ENCODE measurements at places on chromosomes 11 and 22.

DNA sequence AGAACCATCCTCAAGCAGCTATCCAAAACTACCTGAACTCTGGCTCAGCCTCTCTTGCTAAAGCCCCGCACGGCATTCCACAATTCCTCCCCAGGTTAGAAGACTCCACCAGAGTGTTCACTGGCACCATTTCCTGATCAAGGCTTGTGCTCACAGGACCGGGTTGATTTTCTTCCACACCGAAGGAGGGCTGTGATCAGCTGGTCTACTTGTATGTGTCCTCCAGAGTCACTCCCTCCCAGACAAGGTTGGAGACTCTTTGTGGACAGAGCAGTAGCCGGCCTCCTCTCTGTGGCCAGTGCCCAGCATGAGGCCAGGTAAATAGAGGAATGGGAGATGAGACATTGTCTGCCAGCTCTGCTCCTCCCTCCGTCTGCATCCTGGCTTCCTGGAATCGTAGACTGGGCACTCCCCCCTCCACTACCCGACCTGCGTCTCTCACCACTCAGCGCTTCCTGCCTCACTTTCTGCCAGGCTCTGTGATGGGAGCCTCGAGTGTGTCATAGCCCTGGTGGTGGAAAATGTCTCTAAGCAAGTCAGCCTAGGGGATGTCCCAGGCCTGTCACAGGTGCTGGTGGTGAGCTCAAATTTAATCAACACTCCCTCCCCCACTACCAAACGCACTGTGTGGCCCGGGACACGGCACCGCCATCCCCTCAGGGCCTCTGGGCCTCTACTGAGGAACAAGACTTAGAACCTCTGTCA is 12.5 kb upstream of the TMPRSS6 start:
- DNase-seq, result no peak

GRCh38 chr11:293852-294661 is 5.1 kb downstream of the PGGHG start:
- no peak for DNase-seq

- no peak for DNase-seq
These were observed 7.2 kb downstream of the STK33 start for GRCh38 chr11:8586805-8587204.

DNA sequence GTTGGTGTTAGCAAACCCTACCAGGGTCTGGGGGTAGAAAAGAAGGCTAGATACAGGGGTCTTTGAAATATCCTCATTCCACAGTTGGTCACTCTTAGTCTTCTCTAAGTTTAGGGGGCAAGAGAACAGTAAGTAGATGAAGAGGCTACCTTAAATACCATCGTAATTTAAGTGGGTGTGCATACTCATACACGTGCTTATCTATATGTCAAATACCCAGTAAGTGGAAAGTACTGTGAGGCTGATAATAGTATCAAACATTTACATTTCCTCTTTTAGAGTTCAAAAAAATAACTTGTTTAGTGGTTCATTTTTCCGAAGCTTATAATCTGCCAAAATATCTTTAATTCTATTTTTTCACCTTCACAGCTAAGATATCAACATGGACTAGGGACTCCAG is 90.7 kb downstream of the WNT11 start:
- DNase-seq, result no peak

GRCh38 chr22:31148953-31149627 is 8.8 kb upstream of the PLA2G3 start:
- peak; percentile 70 for DNase-seq

DNA sequence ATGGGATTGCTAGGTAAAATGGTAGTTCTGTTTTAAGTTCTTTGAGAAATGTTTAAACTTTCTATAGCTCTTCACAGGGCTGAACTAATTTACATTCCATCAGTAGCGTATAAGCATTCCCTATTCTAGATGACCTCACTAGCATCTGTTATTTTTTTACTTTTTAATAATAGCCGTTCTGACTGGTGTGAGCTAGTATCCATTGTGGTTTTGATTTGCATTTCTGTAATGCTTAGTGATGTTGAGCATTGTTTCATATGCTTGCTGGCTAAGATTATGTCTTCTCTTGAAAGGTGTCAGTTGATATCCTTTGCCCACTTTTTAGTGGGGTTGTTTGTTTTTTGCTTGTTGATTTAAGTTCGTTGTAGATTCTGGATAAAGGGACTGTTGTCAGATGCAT is 35.9 kb downstream of the MMP27 start:
- DNase-seq, result no peak

- DNase-seq, result no peak
These were observed 58.8 kb downstream of the CNTN5 start for GRCh38 chr11:99079576-99079975.
